ENCODE measurements at places on chromosomes 1 and 21.

DNA sequence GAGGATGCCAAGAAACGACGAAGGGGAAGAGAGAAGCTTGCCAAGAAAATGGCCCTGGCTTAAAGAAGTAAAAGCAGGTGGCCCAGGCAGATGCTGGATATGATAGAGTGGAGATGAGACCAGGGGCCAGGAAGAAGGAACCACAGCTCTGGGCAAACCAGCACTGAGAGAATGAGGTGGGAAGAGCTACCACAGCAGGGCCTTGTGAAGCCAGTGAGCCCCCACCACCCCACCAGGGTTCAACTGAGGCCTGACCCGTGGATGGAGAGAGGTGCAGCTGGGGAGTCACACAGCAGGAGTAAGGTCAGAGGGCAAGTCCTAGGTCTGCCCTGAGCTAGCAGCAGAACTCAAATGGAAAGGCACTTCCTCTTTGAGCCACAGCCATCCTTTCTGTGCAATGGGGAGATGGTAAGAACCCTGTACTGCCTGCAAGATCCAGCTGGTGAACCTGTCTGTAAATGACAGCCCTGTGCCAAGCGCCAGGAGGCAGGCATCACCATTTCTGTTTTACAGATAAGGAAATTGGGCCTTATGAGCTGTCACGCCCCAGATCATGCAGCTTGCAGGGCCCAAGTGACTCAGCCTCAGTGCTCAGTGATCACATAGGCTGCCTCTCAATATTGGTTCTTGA is 8.5 kb downstream of the SH3BGRL3 start:
- peak; percentile 67 for DNase-seq

GRCh38 chr1:178536844-178537371 is 24.0 kb downstream of the TEX35 start:
- no peak for DNase-seq

DNA sequence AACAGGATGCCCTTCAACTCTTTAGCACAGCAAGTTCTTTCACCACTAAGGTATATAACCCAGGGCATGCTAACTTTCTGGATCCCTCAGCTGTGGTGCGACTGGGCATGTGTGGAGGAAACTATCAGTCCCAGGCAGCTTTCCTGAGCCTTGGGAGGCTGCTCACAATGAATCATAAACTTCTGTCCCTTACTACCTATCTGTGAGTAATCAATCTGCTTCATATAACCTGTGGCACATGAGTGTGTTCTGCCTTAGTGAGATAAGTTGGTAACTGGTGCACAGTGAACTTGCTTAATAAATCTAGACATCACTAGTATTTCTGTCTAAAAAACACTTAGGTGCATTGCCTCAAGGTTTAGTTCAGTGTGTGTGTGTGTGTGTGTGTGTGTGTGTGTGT is 158.0 kb downstream of the GPATCH2 start:
- DNase-seq: no peak

DNA sequence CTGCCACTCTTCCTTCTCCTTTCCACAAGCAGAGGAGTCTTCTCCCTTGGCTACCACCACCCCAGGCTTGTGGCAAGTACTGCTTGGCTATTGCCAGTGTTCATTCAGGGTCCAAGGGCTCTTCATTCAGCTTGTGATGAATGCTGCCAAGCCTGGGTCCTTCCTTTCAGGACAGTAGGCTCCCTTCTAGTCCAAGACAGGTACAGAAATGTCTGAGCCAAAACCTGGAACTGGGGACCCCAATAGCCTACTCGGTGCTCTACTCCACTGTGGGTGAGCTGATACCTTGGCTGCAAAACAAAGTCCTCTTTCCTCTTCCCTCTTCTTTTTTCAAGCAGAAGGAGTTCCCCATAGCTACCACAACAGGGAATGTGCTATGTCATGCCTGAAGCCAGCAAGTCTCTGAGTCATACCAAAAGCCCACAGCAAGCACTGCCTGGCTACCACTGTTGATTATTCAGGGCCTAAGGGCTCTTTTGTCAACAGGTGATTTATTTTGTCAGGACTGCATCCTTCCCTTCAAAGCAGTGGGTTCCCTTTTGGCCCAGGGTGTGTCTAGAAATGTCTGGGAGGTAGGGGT is 268.9 kb downstream of the HHAT start:
- DNase-seq: no peak

DNA sequence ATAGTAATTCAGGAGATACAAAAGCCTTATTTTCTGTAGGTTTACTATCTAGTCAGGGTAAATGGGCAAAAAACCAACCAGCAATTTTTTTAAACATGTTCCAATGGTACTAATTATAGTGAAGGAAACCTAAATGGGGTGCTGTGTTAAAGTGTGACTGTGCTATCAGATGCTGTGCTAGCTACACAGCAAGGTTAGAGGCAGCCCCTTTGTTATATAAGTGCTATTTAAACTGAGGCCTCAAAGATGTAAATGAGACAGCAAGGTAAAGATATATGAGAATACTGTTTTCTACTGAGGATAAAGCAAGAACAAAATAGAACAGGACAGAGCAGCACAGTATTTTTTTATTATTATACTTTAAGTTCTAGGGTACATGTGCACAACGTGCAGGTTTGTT is 305.4 kb upstream of the RGS18 start:
- DNase-seq: no peak

GRCh38 chr21:34061983-34062382 is 11.4 kb upstream of the MRPS6 start:
- DNase-seq: no peak

GRCh38 chr1:33814166-33814565 is 49.7 kb upstream of the HMGB4 start:
- DNase-seq: no peak

- DNase-seq: no peak
Measured at GRCh38 chr1:96361271-96361856, 360.2 kb upstream of the PTBP2 start.

DNA sequence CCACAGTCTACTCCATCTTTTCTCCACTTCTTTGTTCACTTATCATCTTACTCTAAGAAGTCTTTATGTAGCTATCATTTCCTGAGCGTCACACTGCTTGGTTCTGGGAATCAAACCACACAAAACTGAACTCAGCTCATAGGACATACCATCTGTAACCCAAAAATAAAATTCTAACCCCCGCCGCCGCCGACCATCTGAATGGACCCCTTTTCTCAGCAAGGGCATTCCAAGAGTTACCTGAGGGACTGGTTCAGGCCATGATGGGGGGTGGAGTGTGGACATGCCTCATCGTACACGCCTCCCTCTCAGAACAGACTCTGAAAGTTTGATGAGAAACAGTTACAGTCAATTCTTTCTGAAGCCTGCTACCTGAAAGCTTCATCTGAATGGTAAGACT is 12.6 kb upstream of the CHI3L2 start:
- peak; percentile 41 for DNase-seq

GRCh38 chr1:32427264-32427963 is 33.2 kb upstream of the BSDC1 start:
- DNase-seq: no peak

- no peak for DNase-seq
Measured at GRCh38 chr1:150906329-150906728, 19.4 kb downstream of the CTXND2 start.

GRCh38 chr1:9721606-9722377 is 70.3 kb downstream of the PIK3CD start:
- DNase-seq: peak; percentile 85

- no peak for DNase-seq
Measured at GRCh38 chr1:87119541-87120140, 205.2 kb downstream of the HS2ST1 start.

DNA sequence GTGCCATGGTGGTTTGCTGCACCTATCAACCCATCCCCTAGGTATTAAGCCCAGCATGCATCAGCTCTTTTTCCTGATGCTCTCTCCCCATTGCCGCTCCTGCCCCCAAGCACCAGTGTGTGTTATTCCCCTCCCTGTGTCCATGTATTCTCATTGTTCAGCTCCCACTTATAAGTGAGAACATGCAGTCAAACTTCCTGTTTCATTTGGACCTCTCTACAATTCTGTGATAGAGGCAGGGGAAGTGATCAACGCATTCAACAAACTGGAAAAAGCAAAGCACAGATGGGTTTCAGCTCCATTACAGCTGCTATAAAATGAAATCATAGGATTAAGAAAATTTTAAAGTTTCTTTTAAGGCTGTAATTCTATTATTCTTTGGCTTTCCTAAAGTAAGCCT is 23.3 kb upstream of the CD55 start:
- no peak for DNase-seq

DNA sequence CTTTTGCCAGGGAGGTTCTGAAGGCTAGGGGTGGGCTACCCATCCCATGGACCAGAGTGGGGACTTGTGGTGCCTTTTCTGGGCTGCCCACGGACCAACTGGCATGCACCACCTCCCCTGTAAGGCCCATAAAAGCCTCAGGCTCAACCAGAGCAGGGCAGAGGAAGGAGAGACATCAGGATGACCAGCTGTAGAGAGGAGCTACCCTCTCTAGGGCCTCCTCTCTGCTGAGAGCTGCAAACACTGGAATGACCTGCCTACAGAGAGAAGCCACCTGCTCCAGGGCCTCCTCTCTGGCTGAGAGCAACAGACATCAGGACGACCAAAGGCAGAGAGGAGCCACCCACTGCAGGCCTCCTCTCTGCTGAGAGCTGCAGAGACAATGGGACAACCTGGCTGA is 140.9 kb downstream of the EIF4G3 start:
- no peak for DNase-seq

GRCh38 chr1:151801846-151802245 is 3.4 kb downstream of the LINGO4 start:
- no peak for DNase-seq

DNA sequence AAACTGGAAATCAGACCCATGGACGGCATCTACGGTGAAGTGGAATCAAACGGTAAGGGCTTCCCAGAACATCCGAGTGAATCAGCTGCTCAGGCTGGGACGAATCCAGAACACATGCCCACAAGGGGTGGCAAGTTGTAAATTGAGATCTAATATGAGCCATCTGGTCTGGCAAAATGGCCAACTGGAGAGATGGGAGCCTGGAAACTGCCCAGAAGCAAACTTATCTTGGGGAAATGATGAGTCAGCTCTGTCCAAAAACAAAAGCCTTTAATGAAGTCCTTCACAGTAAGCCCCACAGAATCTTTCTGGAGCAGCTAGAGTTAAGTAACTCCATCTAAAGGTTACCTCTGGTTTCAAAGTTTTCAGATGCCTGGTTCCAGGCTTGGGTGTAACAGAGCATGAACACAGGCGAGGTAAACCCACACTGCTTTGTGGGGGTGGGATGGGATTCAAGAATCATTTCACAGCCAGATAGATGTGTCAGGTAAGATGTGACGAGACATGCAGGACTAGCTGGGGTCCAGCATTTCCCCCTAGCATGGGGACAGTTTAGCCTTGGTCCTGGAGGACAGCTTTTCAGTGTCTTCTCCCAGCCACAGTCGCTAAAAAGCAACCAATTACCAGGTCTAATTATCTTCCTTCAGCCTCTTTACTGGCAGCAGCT is 10.5 kb upstream of the SRP9 start:
- no peak for DNase-seq
